ENCODE measurements at places on chromosomes 2 and 18. TPM values are rescaled to one million over a fixed set of nuclear protein-coding genes. Genes with fewer than 3 reads are reported as not detected.

The FAP gene
- total RNA-seq, result not detected

The SDC1 gene
- total RNA-seq, result 208 TPM

The TOGARAM2 gene
- total RNA-seq, result 0.16 TPM

The ABCG8 gene
- not detected for total RNA-seq

The SPATA3 gene
- not detected for total RNA-seq

The BIN1 gene
- 32.2 TPM for total RNA-seq

The ANKMY1 gene
- 9.7 TPM for total RNA-seq

The MAIP1 gene
- total RNA-seq, result 38.0 TPM

The IL36RN gene
- total RNA-seq, result 0.05 TPM

The ADAM23 gene
- total RNA-seq, result 9.6 TPM

The SKA1 gene
- 11.7 TPM for total RNA-seq

The FTCDNL1 gene
- 2.9 TPM for total RNA-seq

The CNDP1 gene
- total RNA-seq, result not detected

The RTN4 gene
- total RNA-seq, result 527 TPM

The XRCC5 gene
- total RNA-seq, result 183 TPM

The NT5DC4 gene
- total RNA-seq, result not detected

The RUFY4 gene
- total RNA-seq, result not detected

The UGT1A6 gene
- total RNA-seq, result 1.5 TPM

The UGT1A8 gene
- total RNA-seq, result 0.07 TPM

The LGALSL gene
- 11.1 TPM for total RNA-seq

The MREG gene
- total RNA-seq, result 5.6 TPM

The PFN4 gene
- 1.6 TPM for total RNA-seq

Data from A549 treated with GW870086 at 1 μM for 4 hours (cell line).